Activated CD8-positive, alpha-beta memory T cell treated with anti-CD3 and anti-CD28 coated beads for 48 hours (primary cell): ENCODE measurements at places on chromosomes 1 and 21.

DNA sequence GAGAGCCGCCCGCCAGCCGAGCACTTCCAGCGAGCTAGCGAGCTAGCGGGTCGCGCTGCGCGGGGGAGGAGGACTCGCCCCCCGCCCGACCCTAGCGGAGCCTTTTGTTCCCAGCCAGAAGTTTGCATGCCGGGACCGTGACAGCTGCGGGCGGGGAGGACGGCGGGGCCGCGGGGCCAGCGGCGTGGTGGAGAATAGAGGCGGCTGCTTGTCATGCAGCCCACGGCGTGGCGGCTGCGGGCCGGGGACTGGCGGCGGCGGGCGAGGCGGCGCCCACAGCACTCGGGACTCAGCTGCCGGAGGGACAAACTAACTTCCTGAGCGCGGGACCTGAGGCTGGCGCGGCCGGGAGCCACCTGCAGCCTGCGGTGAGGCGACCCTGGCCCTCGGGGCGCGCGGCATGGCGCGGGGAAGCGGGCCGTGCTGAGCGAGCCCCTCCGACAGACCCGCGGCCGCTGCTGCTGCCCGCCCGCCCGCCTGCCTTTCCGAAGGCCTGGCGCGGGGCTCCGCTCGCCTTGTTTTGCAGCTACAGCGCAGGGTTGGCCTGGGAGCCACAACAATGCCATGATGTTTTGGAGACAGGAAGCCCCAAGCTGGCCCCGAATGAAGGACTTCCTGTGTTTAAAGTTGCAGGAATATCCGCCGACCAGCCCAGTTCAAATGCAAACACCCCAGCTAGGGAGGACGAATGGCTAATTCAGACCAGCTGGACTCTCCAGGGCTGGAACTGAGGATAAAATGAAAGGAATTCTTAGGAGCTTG, 82.2 kb upstream of the BMP8A start:
- no peak for DNase-seq

DNA sequence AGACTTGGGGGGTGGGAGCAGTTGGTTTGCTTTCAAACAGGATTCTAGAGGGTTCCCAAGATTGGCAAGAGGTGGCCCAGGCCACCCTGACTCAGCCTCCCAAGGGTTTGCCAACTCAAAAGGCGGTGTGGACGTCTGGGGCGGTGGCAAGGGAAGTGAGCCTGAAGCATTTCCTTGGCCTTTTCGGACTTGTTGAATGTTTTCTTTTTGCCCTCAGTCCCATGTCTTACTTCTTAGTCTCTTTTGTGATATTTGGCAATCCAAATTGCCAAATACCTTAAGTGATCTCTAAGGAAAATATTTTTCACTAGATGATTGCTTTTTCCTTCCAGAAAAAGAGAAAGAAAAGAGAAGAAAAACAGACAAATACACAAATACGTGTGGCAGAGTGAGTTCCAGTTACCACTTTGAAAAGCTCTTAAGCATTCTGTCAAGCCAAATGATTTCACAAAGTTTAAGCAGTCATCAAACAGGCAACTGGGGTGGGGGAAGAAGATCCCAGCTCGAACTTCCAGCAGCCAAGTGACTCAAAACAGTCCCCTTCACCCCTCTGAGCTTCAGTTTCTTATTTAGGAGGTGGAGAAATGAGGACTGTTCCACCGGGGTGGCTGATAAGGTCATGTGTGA, 374.6 kb upstream of the USP24 start:
- DNase-seq = no peak

DNA sequence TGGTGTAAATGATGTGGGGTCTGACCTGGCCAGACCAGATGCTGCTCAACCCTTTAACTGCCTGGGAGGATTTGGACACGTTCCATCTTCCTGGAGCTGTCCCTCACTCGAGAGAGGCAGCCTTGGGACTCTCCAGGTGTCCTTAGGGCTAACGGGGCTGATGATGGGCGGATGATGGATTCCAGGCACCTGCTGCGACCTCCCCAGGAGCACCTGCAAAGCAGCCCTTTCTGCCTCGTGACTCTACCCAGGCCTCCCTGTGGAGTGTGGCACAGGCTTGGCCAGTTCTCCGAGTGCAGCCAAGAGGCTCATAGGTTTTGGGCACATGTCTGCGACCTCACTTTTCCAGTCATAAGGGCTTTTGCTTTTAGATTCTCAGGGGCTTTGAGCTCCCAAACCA, 12.3 kb upstream of the TRIM17 start:
- no peak for DNase-seq

DNA sequence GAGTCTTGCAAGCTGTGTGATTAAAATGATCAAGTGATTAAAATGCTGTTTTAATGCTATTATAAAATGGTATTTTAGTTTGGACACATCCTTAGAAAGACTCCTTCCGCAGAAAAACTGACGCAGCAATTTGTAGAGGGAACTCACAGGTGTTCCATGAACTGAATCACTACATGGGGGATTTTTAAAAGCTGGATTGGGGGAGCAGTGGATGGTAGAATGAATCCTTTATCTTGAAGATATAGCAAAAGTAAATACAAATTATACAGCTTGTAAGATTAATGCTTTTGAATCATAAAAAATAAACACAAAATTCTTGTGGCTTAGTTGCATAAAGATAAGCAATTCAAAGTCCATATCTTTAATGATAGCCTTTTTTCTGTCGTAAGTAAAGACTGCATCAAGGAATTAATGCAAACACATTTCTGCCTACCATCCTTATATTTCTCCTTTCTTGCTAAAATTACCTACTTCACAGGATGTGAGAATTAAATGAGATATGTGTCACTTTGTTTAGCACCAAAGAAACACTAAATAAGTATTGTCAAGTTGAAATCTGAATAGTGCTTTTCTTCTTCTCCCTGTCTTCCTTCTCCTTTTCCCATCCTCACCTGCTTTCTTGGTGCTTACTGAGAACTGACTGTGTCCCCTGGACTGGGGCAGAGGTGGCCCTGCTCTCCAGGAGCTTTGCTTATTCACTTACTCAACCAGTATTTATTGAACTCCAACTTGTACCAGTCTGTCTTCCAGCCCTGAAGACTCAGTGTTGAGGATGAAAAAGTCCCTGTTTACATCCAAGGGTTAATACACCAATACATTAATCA, 61.5 kb upstream of the F3 start:
- no peak for DNase-seq

DNA sequence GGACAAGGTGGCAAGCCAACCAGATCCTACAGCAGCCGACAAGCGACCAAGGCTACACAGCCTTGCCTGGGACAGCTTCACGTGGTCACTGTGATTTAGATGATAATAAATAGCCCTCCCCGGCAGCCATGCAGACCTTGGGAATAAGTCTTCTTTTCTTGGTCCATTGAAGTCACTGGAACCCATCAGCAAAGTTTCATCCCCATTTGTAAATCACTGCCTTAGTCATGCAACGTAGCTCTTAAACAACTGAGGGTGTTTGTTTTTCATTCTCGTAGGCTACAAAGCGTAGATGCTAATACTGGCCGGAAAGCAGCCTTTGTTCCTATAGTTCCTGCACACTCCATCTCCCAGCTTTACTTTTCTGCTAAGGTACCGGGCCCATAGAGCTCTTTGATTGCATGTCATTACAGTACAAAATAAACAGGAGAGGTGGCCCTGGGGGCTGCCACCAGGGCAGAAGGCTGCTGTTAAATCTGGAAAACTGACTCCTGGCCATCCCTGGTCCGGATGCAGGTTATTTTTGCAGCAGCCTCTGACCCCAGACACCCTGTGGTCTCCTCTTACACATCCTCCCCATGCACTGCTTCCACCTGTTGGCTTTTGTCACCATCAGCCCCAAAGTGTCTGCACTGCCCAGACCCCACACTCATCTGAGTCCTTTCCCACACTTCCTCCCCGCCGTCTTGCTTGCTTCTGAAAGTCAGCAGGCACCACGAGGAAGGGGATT, 105.5 kb downstream of the TOMM20 start:
- DNase-seq = no peak

DNA sequence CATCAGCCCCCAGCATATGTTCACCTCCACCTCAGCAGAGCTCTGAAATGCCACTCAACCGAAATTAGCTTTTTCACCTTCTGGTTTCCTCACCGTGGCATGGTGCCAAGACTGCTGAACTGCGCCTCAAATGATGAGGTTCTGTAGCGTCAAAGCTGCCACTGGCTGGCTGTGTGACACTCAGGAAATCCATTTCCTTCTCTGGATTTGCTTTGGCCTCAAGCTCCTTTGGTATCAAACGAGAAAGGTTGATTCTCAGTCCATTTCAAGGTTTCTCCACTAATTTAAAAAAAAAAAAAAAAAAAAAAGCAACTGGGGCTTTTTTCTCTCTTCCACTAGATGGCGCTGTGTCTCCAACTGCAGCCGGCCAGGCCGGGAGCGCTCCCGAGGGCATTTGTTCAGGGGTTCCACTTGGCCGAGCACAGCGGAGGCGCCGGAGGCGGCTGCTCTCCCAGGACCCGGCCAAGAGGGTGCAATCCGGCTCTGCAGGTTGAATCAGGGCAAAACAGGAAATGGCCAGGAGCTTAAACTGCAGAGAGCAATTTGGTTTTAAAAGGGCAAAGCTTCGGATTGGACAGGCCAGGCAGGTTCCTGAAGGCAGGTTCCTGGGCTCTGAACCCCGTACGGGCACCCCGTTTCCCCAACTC, 26.5 kb upstream of the PLA2G2C start:
- DNase-seq = peak; percentile 20

GRCh38 chr1:119075614-119076013, 64.8 kb downstream of the WARS2 start:
- no peak for DNase-seq

DNA sequence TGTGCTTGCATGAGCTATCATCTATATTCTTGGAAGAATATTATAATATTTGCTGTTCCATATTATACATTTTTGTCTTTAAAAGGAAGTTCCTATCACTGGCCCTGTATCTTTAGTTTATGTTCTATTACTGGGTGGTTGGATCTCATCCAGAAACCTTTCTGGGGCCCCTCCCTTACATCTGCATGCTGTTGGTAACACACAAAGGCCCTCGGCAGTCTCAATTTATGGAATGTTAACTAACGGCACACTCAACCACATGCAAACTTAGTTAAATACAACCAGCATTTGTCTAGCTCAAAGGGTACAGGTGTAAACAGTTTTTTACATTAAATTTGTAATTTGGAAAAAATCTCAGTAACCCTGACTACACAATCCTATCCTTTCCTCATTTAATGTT, 9.7 kb upstream of the HYI start:
- DNase-seq = no peak

DNA sequence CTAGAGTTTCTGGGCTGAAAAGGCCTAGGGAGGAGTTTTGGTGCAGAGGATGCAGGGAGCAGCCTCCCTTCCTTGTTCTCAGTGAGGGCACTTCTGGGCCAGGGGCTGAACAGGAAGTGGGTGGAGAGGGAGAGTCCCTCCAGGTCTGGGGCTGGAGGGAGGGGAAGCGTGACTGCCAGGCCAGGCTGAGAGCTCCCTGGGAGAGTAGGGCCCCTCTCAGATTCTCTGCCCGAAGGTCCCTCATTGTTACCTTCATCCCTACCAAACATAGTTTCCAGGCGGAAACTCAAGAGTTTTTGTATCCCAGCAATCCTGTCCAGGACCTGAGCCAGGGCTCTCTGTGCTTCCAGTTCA, 36.8 kb downstream of the CITED4 start:
- DNase-seq = no peak

- no peak for DNase-seq
Measured at GRCh38 chr1:83102630-83103071, 896.3 kb downstream of the TTLL7 start.

DNA sequence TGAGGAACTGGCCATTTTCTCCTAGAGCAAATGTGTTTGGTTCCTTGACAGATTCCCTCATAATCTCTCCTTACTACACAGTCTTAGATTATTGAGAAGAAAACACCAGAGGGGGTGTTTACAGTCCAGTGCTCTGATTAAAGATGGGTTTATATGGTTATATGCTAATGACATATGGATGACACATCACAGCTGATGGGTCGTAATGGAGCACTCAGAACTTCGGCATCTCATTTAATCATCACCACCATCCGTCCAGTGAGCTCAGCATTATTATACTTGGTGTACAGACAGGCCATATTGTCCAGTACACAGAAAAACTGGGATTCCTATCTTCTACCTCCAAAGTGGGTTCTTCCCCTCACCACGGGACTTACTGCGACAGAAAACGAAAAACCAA, 22.3 kb upstream of the NR5A2 start:
- DNase-seq = no peak

GRCh38 chr1:110239441-110240430, 29.6 kb downstream of the KCNC4 start:
- no peak for DNase-seq

DNA sequence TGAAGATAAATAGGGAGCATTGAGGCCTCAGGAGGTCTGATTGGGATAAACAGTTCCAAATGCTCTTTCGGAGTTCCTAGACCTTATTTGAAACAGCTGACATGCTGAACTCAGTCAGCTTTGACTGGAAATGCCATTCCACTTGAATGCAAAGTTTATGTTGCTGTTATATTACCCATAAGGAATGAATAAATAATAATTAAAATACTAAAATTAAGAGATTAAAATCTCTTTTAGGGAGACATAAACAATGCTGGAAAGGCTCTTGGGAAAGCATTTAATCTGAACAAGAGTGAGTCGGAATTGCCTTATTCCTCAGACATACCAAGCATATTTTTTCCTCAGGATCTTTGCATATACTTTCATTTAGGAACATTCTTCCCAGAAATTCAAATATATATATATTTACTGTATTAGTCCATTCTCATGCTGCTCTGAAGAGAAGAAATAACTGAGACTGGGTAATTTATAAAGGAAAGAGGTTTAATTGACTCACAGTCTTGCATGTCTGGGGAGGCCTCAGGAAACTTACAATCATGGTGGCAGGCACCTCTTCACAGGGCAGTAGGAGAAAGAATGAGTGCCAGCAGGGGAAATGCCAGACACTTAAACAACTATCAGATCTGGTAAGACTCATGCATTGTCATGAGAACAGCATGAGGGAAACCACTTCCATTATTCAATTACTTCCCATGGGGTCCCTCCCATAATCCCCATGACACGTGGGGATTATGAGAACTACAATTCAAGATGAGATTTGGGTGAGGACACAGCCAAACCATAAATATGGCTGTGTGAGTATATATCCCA, 318.2 kb upstream of the PLXNA2 start:
- DNase-seq = no peak

GRCh38 chr1:177219554-177220458, 49.0 kb downstream of the BRINP2 start:
- no peak for DNase-seq

GRCh38 chr1:16013220-16013907, 4.5 kb downstream of the HSPB7 start:
- DNase-seq = no peak

DNA sequence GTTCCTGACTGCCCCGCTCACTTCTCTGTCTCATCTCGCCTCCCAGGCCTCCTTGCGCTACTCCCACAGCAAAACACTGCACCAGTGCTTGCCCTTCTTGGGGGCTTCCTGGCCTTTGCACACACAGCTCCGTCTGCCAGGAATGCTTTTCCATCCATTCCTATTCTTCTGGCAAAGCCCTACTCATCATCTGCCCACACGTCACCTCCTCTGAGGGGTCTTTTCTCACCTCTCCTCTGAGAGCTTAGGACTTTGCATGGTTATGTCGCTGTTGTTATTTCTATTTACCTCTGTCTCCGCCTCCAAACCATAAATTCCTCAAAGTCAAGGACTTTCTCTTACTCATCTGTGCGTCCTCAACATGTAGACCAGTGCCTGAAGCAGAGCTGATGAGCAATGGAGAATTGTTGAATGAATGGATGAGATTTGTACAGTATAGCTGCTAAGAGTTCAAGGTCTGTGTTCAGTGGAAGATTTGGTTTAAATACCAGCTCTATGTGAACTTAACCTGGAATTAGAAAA, 26.4 kb upstream of the BTG2 start:
- no peak for DNase-seq

GRCh38 chr1:192183788-192184187, 25.5 kb downstream of the RGS18 start:
- DNase-seq = no peak
